ENCODE measurements at places on chromosomes 4 and X.

- DNase-seq = peak; percentile 28
Observed at GRCh38 chrX:84187533-84188319, at the start of gene RPS6KA6. TSS of gene RPS6KA6 (minus strand) at chrX:84188199. CDS start at chrX:84187899, 300 bp downstream.

GRCh38 chr4:163991298-163991865 lies 496.9 kb downstream of the TMA16 start:
- DNase-seq = no peak

GRCh38 chrX:66872771-66873170 lies 233.9 kb upstream of the EDA2R start:
- no peak for DNase-seq

DNA sequence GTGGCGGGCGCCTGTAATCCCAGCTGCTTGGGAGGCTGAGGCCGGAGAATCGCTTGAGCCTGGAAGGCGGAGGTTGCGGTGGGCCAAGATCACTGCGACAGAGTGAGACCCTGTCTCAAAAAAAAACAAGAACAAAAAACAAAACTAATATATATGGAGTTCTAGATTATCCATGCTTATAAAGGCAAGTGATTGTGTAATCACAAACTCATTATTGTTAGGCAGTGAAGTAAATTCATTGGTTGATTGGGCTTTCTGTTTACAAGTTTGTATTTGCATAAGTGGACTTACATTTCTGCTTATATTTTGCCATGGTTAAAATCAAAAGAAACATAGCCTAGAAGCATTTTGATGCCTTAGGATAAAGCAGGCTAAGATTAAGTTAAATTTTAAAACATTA lies 2.5 kb upstream of the UBE2D3 start:
- DNase-seq = no peak

GRCh38 chr4:44479731-44480130 lies 31.1 kb upstream of the KCTD8 start:
- DNase-seq = no peak

- no peak for DNase-seq
Observed at GRCh38 chrX:16934185-16934584, 12.3 kb upstream of the REPS2 start.

DNA sequence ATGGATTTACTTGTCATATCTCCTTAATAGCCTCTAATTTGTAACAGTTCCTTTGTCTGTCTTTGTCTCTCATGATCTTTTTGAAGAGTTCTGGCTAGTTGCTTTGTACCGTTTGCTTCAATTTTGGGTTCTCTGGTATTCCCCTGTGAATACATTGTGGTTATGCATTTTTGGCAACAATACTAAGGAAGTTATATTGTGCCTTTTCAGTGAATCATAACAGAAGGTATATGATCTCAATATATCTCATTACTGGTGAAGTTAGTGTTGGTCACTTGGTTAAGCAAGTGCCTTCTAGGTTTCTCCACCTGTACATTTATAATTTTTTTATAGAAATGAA lies 48.6 kb downstream of the DCLK2 start:
- DNase-seq = no peak

GRCh38 chrX:72123471-72124185 lies 8.1 kb downstream of the RTL5 start:
- DNase-seq = peak; percentile 59

DNA sequence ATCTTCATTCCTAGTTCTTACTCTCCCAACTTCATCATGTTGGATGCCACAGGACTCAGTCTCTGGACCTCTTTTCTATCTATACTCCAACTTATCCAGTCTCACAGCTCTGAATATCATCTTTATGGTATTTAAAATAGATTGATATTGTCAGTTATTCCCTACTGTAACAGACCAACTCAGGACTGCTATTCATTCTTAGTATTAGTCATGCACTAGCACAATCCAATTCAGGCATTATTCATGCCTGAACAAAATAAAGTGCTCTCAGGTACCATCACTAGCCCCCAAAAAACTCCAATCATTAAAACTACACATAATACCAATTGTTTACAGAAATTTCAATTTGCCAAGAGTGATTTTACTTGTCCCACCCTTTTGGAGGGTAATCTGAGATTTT lies 37.7 kb downstream of the FRYL start:
- DNase-seq = no peak

- DNase-seq = no peak
Observed at GRCh38 chrX:100700809-100701208, 31.1 kb downstream of the SYTL4 start.

- DNase-seq = no peak
Observed at GRCh38 chr4:127414951-127415606, 217.7 kb upstream of the INTU start.

- DNase-seq = no peak
Observed at GRCh38 chr4:181911420-181911819, 331.8 kb upstream of the TENM3 start.

GRCh38 chr4:53489279-53489889 lies 101.9 kb downstream of the LNX1 start:
- no peak for DNase-seq

DNA sequence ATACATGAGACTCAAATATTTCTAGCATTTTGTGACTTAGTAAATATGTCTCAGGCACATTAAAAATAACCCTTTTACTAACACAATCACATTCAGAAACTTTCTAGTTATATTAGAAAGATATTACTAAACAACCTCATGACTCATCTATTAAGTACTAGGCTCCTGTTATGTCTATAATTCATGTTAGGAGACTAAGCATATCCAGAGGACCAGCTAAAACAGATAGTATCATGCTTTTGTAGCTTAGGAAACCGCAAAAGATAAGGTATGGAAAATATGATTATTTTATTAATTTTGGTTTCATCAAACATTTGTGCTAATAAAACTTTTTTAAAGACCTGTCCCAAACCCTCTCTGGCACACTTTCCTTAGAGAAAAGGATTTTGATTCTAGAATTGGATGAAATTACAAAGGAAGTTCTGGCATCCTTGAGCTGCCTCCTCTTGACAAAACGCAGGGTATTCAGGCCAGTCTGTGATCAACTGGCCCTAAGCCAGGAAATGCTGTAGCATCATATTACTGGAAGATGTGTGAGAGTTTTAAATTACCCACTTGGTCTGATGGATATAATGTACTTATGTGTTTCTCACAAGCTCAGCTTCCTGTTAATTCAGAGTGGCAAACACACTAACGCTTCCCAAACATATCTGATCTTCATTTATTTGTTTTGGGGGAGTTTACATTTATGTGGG lies 60.4 kb downstream of the NRK start:
- DNase-seq = no peak

GRCh38 chr4:122285285-122285684 lies 93.5 kb upstream of the ADAD1 start:
- no peak for DNase-seq
